ENCODE measurements at places on chromosomes 11 and 22.

GRCh38 chr11:78536933-78537332 is 37.7 kb downstream of the NARS2 start:
- DNase-seq: no peak

GRCh38 chr22:27440304-27440865 is 361.2 kb downstream of the MN1 start:
- DNase-seq: no peak

- DNase-seq: no peak
These were observed 22.1 kb upstream of the CTR9 start for GRCh38 chr11:10728789-10729472.

- no peak for DNase-seq
These were observed 22.0 kb downstream of the MUC15 start for GRCh38 chr11:26550022-26550421.

- DNase-seq: no peak
These were observed 15.4 kb upstream of the HYLS1 start for GRCh38 chr11:125872138-125872491.

GRCh38 chr11:94342250-94342649 is 37.9 kb downstream of the IZUMO1R start:
- no peak for DNase-seq

- DNase-seq: no peak
These were observed 876 bp upstream of the UBE2L6 start for GRCh38 chr11:57568330-57568766.

DNA sequence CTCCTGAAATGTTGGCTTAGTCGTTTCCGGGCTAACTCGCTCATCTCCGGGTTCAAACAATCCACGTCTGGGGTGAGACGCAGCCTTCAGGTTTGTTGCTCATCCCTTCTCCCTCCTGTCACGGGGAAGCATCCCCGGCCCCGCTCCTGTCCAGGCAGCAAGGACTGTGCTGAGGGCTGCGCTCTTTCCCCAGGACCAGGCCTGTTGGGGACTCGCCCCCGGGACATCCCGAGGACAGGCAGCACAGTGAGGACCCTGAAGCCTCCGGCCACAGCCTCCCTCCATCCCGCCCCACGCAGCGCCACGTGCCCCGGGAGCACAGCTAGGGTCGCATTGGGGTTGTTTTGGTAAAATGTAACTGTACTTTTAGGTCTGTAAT is 252.0 kb downstream of the BRD1 start:
- no peak for DNase-seq

GRCh38 chr11:10352921-10353550 is 48.2 kb downstream of the ADM start:
- no peak for DNase-seq

DNA sequence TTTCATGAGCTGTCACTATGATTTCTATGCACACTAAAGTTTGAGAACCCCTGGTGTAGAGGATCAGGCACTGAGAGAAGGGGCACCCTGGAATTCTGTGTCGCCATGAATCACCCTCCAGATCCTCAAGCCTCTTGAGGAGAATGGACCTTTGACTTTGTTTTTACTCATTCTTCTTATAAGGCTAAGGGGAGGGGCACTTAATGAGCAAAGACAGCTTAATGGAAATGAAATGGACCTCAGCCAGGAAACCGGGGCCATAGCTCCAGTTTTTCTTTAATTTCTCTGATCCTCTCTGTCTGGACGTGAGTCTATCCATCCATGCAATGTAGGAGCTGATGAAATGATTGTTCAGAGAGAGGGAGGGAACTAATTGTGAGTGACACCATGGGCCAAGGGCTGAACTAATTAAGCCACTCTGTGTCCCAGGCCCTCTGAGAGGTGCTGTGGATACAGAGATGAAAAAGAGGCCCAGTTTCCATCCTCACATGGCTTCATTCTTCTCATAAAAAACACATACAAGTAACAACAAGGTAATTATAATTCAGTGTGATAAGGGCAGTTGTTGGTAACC is 32.8 kb downstream of the OR2AT4 start:
- no peak for DNase-seq

DNA sequence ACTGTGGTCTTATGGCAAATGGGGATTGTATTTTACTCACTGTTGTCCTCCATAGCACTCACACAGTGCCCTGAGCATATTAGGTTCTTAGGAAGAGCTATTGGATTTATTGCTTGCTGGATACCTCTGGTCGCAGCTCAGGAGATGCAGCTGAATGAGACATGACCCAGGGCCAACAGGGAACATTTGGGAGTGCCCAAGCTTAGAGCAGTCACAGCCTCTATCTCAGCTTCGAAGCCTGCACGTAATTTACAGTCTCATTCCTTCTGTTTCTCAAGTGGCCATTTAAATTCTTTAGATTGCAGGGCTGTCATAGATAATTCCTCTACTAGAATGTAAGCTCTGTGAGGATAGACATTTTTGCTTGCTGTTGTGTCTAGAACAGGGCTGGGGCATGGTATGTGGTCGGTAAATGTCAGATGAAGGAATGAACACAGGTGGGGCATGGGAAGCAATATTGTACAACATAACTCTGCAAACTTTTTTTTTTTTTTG is 192.8 kb downstream of the GRIK4 start:
- no peak for DNase-seq

GRCh38 chr11:87355596-87355995 is 317.9 kb downstream of the TMEM135 start:
- no peak for DNase-seq

DNA sequence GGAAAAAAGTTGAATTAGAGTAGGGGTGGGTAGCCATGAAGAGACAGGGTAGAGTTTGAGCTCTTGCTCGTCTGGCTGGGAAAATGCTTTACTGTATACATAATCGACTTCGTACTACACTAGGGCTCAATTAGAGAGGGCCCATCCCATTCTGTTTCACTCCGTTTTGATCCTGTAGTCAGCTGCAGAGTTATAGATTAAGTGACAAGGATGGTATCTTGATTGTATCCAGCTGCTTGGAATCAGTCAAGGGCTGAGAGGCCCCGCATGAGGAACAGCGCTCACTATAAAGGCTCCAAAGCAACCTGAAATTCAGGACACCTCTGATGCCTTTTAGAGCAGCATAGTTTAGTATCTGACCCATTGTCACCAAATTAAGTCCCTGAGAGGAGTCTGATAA is 81.6 kb downstream of the ALX4 start:
- no peak for DNase-seq

DNA sequence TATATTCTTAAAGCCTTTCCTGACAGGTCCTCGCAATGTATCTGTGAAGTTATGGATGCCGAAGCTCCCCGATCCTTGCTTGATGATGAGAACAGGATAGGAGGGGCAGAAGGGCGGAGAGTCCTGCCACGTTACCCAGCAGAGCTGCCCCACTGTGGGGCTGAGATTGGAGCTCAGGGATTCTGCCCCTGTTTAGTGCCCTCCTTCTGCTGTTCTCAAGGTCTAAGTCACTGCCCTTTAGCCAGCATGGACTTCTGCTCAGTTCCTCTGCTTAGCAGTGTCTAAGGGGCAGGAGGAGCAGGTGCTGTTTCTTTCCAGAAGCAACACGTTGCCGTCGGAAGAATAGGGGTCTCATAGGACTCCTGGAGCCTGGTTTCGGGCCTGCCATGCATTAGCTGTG is 164.2 kb upstream of the B3GAT1 start:
- no peak for DNase-seq

DNA sequence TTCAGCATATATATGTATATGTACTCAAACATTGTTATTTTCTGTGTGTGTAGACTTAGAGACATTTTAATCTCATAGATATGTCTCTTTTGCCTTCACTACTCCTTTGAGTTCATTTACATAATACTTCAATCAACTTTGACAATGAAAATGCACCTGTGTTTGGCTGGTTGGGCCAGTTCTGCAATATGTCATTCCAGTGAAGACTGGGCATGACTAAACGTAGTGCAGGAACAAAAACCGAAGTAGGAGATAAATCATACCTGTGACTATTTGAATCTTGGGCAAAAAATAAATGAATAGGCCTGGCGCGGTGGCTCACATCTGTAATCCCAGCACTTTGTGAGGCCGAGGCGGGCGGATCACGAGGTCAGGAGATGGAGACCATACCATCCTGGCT is 640.0 kb upstream of the ANO3 start:
- DNase-seq: no peak

GRCh38 chr11:63242089-63242781 is 1.2 kb downstream of the SLC22A25 start:
- no peak for DNase-seq

GRCh38 chr22:32473388-32473952 is 1.1 kb upstream of the FBXO7 start:
- peak; percentile 71 for DNase-seq

GRCh38 chr11:110960167-110960566 is 247.9 kb upstream of the ARHGAP20 start:
- DNase-seq: no peak

DNA sequence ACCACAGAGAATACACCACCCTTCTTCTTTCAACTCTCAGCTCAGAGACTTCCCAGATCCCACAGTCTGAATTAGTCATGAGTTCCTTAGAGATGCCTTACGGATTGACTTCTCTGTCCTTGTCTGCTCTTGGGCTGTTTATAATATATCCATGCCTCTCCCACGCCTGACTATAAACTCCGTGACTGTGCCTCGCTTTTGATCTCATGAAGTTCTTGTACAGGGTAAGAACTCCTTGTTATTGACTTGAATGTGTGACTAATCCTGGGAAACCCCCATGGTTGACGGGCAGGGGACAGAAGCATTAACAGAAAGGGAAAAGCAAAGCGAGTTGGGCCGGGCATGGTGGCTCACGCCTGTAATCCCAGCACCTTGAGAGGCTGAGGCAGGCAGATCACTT is 62.4 kb upstream of the POU2AF1 start:
- no peak for DNase-seq

GRCh38 chr11:47750725-47751124 is 16.4 kb downstream of the FNBP4 start:
- DNase-seq: no peak

GRCh38 chr22:30652852-30653251 is 14.8 kb downstream of the DUSP18 start:
- DNase-seq: no peak

DNA sequence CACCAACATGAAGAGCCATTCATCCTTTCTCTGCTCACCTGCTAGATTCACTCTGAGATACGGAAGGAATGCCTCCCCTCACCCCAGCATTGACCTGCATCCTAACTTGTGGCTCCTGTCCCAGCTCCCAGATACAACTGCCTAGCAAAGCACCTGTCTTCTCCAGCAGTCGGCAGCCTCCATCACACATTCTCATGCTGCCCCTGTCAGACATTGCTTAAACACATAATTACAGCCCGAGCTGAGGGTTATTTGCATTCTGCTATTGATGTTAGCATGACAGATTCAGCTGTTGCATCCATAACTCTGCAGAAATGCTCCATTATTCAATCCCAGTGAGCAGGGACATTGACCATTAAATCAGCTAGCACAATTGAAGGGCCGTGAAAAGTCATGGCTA is 184.4 kb upstream of the NARS2 start:
- peak; percentile 82 for DNase-seq

GRCh38 chr11:42422090-42422489 is 889.7 kb upstream of the API5 start:
- DNase-seq: no peak

- DNase-seq: no peak
These were observed 57.9 kb downstream of the CD82 start for GRCh38 chr11:44623341-44623730.

GRCh38 chr11:125348141-125348651 is 147.9 kb downstream of the FEZ1 start:
- no peak for DNase-seq

- DNase-seq: no peak
These were observed 35.7 kb downstream of the CLMP start for GRCh38 chr11:123159183-123159857.

DNA sequence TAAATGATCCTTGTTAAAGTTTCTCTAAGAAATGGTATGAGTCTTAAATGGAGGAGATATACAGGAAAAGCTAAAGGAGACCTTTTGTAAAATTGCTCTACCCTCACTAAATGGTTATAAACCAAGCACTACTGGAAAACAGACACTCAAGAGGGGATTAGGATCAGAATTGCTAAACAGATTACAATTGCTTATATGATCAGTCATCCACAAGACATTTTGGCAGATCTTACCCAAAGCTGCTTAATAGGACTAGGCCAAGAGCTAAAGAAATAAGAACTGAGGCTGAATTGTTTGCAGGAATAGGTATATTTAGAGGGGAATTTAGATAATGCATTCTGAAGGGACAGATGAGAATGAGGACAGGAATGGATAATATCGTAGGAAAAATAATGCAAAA is 9.5 kb downstream of the HARBI1 start:
- no peak for DNase-seq

DNA sequence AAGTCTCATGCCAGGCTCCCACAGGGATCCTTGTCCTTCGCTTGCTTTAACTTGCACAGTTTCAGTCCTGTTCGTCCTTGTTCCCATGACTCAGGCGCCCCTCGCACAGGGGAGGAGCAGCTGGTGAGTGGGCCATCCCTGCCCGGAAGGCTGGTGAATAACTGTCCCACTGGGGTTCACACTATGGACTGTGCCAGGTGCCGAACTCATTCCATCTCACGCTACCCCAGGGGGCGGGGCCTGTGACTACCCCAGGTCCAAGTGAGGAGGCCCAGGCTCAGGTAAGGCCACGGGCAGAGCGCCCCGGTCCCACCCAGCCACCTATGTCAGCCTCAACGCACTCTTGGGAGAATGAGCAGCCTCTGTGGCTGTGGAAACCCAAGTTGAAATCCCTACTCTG is 7.2 kb upstream of the CARD10 start:
- DNase-seq: no peak

DNA sequence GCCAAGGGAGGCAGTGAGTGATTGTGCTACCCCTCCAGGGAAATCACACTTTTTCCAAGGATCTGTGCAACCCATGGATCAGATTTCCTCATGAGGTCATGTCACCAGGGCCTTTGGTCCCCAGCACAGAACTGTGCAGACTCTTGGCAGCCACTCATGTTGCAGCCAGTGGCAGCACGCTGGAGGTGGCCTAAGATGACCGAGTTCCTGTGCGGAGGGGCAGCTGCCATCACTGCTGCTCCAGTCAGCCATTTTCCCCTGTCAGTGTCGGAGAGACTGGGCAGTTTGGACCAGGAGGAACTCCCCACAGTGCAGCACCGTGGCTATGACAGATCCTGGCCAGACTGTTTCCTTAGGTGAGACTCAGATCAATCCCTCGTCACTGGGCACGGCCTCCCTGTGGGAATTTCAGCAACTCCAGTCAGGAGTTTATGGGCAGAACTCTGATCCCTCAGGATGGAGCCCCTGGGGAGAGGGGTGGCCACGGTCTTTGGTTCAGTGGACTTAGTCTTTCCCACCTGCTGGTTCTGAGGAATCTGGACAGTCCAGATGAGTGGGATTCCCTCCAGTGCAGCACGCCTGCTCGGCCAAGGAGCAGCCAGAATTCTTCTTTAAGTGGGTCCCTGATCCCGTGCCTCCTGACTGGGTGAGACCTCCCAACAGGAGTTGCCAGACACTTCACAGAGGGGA is 194.6 kb upstream of the CARD18 start:
- DNase-seq: no peak

GRCh38 chr11:65782816-65783228 is 2.0 kb upstream of the AP5B1 start:
- no peak for DNase-seq

DNA sequence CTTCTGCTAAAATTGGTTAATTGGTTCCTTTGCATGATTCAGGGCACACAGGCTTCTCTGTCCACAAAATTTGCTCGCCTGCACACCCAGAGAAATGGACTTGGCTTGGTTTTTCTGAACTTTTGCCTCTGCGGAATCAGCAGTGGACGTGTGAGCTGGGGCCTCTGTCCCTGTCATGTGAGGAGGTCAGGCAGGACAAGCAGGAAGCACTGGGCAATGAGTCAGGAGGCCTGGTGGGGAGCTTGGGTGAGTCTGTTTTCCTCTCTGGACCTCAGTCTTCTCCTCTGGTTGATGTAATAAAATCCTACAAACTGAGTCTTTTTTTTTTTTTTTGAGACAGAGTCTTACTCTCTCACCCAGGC is 10.4 kb upstream of the CELSR1 start:
- no peak for DNase-seq
